ENCODE measurements at places on chromosomes 2 and 18.

DNA sequence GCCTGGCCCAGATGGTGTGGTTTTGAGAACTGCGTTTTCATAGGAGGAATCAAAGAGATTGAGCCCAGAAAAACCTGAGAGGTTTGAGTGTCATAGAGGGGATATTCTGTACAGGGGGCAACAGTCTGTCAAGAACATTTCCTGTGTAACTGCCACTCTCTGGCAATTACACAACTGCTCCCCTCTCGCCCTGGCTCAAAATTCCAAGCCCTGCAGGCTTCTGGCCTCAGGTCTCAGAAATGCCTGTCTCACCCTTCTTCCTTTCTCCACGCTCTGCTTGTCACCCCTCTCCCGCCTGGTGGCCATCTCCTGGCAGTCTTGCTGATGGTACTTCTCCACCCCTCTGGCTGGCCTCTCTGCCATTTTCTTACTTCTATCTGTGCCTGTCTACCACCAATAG is 4.0 kb downstream of the VAMP5 start:
- no peak for ATAC-seq

DNA sequence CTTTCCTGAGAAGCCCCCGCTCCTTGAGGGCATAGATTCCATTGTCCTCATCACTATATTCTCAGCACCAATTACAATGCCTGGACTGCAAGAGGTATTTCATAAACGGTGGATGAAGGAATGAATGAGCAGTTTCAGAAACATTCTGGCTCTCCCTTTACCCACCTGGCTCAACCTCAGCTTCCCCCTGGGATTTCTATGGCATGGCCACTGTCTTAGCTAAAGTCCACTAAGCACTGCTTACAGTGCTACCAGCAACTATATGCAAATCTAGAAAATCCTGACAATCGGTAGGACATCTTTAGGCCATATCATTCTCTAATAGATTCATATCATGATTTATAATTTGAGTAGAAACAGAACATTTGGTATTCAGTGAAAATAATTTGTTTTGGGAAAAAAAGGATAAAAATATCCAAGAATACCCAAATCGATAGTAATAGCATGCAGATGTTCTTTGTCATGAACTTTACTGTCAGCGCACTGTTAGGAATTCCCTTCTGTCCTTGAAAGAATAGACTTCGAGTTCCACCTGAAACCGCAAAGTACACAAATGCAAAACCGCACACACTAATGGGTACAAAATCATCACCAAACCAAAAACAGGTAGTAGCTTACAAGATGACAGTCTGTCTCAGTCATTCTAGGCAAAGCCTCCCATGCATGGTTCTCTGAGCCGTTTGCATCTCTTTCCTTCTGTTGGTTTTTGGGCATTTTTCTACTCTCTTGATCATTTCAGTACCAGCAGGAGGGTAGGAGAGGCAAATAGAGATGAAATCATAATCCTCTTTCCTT is 303.6 kb upstream of the ID2 start:
- no peak for ATAC-seq

GRCh38 chr2:106107509-106108131 is 86.5 kb downstream of the UXS1 start:
- peak; percentile 57 for ATAC-seq

DNA sequence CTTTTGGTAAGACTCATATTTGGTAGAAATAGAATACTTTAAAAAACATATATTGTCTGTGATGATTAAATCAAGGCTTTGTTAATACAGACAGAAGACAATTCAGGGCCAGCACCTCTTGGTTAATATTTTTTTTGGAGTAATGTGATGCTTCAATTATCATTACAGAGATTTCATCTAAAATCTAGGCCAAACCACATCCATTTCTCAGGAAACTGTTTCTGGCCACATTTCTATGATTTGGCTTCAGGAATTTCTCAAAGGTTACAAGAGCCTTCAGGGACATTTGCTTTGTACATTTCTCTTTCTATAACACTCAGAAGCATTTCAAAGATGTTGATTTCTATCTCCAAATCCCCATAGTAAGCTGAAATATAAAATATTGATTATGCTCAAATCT is 614.9 kb downstream of the LRP1B start:
- peak; percentile 40 for ATAC-seq

DNA sequence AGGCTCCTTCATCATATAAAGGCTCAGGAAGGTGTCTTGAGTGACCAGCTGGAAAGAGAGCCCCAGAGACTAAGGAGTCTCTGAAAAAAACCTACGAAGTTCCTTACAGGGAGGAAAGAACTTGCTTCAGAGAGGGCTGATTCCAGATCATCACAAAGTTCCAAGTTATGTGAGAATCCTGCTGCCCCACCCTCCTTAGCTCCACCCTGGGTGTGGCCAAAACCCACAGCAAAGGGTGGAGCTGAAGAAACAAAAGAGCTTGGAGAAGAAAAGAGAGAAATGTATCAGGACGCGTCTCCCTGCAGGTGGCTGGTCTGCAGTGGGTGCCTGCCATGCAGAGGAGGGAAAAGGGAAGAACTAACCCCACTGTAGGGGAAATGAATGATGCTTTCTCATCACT is 32.8 kb upstream of the ZNF396 start:
- ATAC-seq, result no peak

GRCh38 chr2:241906826-241907570 is 37.5 kb downstream of the RTP5 start:
- ATAC-seq, result no peak

DNA sequence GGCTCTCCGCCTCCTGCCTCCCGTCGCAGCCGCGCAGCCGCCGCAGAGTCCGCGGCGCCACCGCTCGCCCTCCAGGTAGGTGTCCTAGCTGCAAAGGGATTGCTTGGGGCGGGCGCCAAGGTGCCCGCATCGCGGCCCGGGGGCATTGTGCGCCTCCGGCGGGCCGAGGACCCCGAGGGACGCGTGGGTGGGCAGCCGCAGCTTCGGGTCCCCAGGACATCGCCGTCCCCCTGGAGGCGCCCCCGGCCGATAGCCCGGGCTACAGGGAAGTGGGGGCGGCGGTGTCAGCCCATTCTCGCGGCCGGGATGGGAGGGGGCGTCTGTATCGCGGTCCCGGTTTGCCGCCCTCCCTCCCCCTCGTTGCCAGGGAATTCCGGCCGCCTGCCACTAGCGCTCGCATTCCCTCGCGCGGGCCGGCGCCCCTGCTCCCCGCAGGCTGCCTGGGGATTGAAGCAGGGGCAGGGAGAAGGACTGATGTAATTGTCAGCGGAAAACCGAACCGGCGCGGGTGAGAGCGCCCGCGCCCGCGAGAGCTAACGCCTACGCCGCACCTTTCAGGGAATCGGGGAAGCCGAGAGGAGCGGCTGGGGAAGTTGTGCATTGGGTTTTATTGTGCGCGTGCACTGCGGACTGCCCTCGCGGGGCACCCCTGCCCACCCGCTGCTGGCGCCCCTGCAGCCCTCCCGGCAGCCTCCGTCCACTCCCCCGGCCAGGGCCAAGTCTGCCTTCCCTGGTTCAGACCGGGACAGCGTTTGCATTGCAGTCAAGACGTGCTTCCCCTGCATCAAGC is 483 bp downstream of the OSBPL6 start:
- ATAC-seq, result peak; percentile 68

DNA sequence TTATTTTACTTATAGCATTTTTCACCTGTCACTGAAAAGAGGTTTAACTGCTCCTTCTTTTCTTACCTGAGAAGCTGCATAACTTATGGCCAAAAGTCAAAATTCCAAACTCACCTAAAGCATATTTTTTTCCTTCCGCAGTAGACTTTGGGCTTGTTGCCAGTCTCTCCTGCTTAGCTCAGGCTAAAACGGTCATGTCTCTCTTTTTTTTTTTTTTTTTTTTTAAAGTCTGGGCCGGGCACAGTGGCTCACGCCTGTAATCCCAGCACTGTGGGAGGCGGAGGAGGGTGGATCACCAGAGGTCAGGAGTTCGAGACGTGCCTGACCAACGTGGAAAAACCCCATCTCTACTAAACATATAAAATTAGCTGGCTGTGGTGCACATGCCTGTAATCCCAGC is 113.5 kb downstream of the RTN4 start:
- ATAC-seq, result no peak

DNA sequence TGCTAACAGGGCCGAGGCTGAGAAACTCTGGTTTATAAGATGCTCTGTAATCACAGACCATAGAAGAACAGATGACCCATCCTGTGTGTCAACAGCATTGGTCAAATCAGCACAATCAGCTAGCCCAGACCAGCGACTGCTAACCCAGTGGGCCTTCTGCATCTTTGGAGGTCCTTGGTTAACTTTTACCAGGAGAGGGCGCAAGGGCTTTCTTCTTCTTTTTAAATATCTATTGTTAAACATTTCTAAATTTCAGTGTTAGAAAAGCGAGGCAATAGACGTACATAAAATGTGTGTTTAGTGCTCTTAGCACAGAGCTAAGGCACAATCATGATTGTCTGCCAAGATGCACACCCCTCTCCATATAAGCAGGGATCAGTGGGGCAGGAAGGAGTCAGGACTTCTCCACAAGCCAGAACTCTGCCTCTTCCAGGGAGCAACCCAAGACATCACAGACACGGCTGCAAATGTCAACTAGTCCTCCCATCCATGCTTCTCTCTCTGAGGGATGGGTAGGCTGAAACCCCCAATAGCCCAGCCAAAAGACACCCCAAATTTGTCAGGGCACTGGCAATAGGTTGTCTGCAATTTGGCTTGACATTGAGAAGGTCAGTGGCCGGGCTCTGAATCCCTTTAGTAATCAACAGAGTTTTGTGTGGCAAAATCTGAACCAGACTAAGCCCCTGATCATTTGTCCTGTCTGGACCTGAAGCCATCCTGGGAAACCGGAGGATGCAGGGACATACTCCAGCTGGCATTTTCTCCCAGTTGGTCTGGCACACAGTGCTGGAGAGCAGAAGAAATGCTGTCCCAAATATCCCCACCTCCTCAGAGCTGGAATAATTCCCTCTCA is 188.2 kb downstream of the BCL2 start:
- peak; percentile 88 for ATAC-seq

DNA sequence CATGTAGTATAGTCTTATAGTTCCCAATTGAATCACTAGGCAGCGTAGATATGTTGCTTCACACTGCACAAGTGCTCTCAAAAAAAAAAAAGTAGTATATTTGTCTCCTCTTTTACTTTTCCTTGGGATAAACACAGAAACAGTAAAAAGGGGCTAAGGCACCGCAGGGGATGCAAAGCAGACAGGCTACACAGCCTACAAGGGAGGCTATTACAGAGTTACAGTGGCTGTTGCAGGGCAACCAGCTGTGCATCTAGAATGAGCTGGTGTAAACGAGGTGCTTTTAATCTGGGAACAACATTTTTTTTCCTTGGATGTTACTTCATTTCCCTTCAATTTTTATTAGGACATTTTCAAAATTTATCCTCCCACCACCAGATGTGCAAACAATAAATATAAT is 1934.7 kb upstream of the CELF4 start:
- no peak for ATAC-seq

GRCh38 chr2:46780411-46780800 is 135.2 kb downstream of the MCFD2 start:
- no peak for ATAC-seq

GRCh38 chr18:45566025-45566740 is 49.1 kb upstream of the SLC14A2 start:
- ATAC-seq, result peak; percentile 78

DNA sequence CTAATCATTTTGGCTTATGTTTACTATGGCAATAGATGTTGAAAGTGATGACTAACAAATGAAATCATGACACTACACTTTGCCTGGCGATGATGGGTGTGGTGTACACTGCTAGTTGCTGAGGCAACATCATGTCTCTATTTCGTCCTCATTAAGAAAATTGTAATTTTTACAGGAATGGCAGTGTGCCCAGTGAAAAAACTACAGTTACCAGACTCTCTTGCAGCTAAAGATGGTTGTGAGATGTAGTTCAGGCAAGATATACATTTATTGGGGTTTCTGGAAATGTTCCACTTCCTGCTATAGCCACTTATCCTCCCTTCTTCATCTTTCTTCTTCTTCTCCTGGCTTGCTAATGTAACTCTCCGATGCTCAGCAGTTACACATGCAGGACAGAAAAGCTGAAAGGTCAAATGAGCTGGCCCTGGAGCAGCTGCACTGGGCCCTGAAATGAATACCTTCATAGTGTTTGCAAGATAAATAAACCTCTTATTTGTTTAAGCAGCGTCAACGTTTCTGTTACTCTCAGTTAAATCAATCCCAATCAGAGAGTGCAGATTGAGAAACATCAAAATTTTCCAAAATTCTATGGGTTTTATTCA is 46.0 kb downstream of the SOCS6 start:
- ATAC-seq, result no peak

- ATAC-seq, result no peak
Observed at GRCh38 chr18:51425475-51425874, 228.0 kb upstream of the MEX3C start.

- ATAC-seq, result peak; percentile 92
Observed at GRCh38 chr2:166665991-166666940, 172.2 kb upstream of the SCN7A start.

GRCh38 chr2:239397931-239398471 is 2.8 kb downstream of the HDAC4 start:
- ATAC-seq, result no peak

GRCh38 chr2:67792191-67792590 is 270.6 kb downstream of the C1D start:
- ATAC-seq, result no peak

GRCh38 chr2:119068154-119068725 is 90.3 kb downstream of the C1QL2 start:
- no peak for ATAC-seq

GRCh38 chr2:68438455-68439303 is 28.4 kb downstream of the FBXO48 start:
- no peak for ATAC-seq

DNA sequence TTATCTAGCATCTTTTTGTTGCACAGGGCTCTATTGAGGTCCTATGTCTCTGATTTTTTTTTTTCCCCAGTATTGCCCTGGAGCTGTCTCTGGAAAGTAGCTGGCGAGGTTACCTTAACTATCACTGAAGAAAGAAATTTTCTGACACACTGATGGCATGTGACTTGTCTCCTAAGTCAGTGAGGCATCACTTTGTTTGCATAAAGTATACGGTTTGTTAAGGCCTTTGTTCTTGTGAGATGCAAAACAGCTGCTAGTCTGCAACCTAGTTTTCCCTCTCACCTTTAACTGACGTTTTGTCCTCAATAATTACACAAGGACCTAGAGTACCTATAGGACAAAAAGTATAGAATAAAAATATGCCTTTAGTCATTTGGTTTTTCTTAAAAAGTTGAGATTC is 41.8 kb downstream of the UBXN4 start:
- ATAC-seq, result no peak

DNA sequence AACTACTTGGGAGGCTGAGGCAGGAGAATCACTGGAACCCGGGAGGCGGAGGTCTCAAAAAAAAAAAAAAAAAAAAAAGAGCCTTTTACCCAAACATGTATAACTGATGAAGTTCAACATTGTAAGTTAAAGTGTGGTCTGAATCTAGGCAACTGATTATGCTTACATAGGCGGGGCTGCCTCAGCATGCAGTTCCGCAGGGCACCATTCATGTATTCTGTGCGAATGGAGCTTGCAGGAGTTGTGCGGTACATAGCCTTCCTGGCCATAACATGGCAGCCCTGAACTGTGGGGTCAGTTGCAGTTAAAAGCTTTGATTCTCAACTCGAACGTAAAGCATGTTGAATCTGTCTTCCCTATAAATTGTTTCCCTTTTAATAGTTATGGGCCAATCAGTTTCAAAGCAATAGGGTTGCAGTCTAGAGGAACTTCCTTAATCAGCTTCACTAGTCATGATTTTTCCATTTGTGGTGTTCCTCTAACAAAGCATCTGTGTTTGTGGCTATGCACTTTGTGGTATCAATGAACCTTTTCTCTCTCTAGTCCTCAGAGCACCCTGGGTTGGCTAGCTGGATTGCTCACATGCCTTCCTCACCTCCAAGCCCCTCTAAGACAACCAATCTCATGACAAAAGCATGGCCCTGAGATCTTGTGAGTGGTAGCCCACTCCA is 30.6 kb upstream of the CEP68 start:
- ATAC-seq, result no peak
